ENCODE measurements at places on chromosomes 3 and 15.

GRCh38 chr3:155701882-155702465 is 42.9 kb downstream of the PLCH1 start:
- peak; percentile 86 for DNase-seq

GRCh38 chr3:28244491-28244890 is 3.1 kb downstream of the CMC1 start:
- DNase-seq = no peak

- DNase-seq = no peak
Measured at GRCh38 chr3:184590795-184591194, 29.2 kb downstream of the EPHB3 start.

- no peak for DNase-seq
Measured at GRCh38 chr3:135739779-135740178, 225.7 kb upstream of the PPP2R3A start.
